Stimulated activated CD4-positive, alpha-beta T cell treated with anti-CD3 and anti-CD28 coated beads, Interleukin-1b, Interleukin-23, amount 100 ng/mL, for 4 hours (primary cell): ENCODE measurements at places on chromosomes 13 and 19.

GRCh38 chr13:92984151-92984550 lies 242.5 kb upstream of the GPC6 start:
- DNase-seq: no peak

- no peak for DNase-seq
These were observed 823 bp upstream of the ZNF567 start for GRCh38 chr19:36686365-36687213.

DNA sequence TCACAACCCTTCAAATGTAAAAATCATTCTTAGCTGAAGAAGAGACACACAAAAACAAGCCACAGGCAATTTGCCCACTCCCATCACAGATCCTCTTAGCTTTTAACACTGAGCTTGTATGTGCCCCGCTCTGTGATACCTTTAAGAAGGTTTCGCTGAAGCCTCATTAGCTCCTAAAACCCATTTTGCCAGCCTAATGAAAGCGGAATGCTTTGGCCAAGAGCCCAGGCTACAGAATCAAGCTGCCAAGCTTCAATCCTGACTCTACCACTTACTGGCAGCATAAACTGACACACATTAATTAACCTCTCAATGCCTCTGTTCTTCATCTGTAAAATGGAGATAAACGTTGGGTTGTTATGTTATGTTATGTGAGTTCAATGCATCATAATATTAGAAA lies 10.5 kb downstream of the ZNF112 start:
- no peak for DNase-seq

DNA sequence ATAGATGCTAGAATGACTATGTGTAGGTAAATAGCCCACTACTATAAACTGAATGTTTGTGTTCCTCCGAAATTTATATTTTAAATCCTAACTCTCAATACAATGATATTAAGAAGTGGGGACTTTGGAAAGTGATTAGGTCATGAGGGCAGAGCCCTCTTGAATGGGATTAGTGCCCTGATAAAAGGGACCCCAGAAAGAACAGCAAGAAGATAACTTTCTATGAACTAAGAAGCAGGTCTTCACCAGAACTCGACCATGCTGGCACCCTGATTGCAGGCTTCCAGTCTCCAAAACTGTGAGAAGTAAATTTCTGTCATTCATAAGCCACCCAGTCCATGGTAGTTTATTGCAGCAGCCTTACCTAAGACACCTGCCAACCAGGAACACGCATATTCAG lies 33.9 kb downstream of the OXGR1 start:
- no peak for DNase-seq

DNA sequence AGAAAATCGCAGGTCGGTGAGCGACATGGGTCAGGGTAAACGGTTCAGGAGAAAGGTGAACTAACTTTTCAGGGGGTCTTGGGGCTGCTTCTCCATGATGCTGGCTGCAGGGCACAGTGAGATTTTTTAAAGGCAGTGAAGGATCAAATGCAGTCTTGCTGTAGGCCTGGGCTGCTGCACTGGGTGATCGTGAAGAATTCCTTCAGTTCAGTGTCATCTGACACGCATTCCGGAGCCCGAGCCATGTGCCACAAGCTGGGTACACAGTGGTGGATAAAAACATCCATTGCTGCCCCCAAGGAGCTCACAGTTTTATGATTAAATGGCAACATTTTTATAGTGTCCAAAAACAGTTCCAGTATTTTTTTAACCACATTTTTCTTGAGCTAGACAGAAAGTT lies 56.3 kb upstream of the GPR12 start:
- no peak for DNase-seq
